ENCODE measurements at places on chromosomes 1 and 21. TPM values are rescaled to one million over a fixed set of nuclear protein-coding genes. Genes with fewer than 3 reads are reported as not detected.

Gene LAMTOR2
- 76.8 TPM for total RNA-seq

Gene RUNX3
- total RNA-seq: not detected

Gene IL10
- total RNA-seq: not detected

Gene S100B
- not detected for total RNA-seq

Gene VHLL
- not detected for total RNA-seq

Gene LRRC3
- 0.35 TPM for total RNA-seq

Gene LAX1
- total RNA-seq: not detected

Gene OLIG2
- not detected for total RNA-seq

Gene SPATA45
- total RNA-seq: not detected

Gene FAM110D
- total RNA-seq: 0.23 TPM

Gene ZNF691
- total RNA-seq: 14.6 TPM

Gene CNTN2
- total RNA-seq: not detected

Gene OXCT2
- total RNA-seq: 1.6 TPM

Gene MFAP2
- total RNA-seq: 12.5 TPM

Gene MPL
- 0.76 TPM for total RNA-seq

Gene LRRC39
- 0.85 TPM for total RNA-seq

Gene UBASH3A
- total RNA-seq: not detected

Gene SH3D21
- 18.3 TPM for total RNA-seq

Gene NHLH1
- total RNA-seq: 0.26 TPM

Gene KPRP
- not detected for total RNA-seq

Gene COL16A1
- total RNA-seq: 3.6 TPM

Gene FAM151A
- total RNA-seq: not detected

Gene IVL
- not detected for total RNA-seq

Gene FCN3
- not detected for total RNA-seq

Gene ATAD3A
- total RNA-seq: 36.6 TPM

Gene PBX1
- total RNA-seq: 57.7 TPM

Gene TEDDM1
- not detected for total RNA-seq

Gene CA6
- total RNA-seq: not detected

Gene SPRR5
- total RNA-seq: not detected

Gene ANGPTL3
- total RNA-seq: not detected

Gene PLEKHO1
- 1.3 TPM for total RNA-seq

Gene RHBDL2
- total RNA-seq: 31.6 TPM

Gene SMG7
- 72.9 TPM for total RNA-seq

Gene TNFRSF18
- 14.1 TPM for total RNA-seq

Gene KRTAP7-1
- not detected for total RNA-seq

Gene OSCP1
- total RNA-seq: 21.6 TPM

Gene CD1C
- total RNA-seq: not detected

Gene ZBTB37
- total RNA-seq: 8.3 TPM

Gene FCRL5
- total RNA-seq: not detected

Gene SETDB1
- 45.6 TPM for total RNA-seq

All from PC-9 (cell line).